AG08396 (cell line): ENCODE measurements at places on chromosomes 7 and 10.

DNA sequence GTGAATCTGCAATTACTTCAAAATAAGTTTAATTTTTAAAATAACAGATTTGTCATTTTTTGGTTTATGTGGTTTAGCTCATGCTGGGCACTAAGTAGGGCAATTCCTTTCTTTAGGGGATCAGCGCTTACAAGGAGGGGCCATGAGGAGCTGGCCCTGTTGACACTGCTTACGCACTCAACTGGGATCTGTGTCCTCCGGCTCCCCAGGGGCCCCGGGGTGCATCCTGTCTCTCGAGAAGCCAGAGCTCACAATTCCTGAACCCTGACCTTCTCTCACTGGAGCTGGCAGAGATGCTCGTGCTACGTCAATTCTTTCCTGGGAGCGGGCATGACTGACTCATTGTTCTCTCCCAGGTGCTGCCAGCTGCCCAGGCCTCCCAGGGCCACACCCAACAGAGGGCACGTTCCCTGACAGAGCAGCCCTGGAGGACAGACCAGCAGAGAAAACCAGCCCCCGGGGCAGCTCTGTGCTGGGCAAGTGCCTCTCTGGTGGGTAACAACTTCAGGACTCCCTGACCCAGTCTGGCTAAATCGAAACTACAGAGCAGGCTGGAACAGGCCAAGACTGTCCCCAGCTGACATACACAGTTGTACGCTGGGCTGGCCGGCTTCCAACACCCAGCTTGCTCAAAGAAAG lies 36.8 kb downstream of the CTBP2 start:
- peak; percentile 83 for DNase-seq

- DNase-seq, result no peak
These were observed 104.7 kb upstream of the ZNF438 start for GRCh38 chr10:31136386-31136785.

DNA sequence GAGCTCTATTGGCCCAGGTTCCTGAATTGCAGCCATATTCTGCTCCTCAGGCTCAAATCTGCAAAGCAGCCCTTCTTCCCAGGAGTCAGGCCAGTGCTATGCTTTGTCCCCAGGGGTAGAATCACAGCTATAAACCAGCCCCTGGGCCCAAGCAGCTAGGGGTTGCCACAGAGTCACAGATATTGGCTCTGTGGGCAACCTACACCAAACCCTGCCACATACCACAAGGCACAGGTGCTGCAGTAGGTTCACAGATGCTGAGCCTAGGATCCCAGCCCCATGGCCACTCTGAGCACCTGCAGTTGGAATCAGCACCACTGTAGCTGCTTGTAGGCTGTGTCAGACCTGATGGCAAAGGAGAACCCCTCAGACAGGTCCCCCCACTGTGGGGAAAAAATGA lies 43.1 kb upstream of the CAMK2B start:
- no peak for DNase-seq

DNA sequence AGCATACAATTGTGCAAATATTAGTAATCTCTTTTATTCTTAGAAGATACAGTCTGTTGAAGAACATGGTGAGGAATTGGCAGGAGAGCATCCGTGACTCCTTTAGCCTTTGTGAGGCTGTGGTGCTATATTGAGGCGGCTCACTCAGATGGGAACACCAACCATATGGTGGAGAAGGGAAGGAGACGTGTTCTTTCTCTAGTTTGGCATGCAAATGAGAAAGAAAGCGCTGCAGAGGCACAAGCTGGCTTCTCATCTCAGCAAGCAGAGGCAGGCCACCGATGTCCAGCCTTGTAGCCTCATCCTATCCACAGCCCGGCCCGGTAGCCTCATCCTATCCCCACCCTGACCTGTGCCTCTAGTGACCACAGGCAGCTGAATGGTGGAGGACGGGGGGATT lies 288.3 kb downstream of the CAMK1D start:
- no peak for DNase-seq

- no peak for DNase-seq
These were observed 248.1 kb upstream of the HABP2 start for GRCh38 chr10:113304726-113305125.
